ENCODE measurements at places on chromosomes 16 and 17.

DNA sequence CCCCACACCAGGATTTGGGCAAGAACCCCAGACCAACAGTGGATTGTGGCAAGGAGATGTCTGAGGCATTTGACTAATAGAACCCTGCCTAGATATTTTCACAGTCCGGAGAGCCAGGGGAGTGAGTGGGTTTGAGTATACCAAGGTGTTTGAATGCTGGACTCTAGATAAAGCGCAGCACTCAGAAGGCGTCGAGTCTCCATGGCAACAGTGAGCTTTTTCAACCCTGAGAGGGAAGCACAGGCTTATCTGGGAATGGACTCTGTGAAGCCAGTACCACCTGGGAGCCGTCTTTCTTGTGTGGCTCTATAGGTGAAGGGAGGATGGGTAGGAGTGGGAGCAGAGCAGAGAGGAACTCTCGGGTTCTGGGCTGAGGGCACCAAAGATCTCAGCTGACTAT, 147.0 kb downstream of the SHISA6 start:
- DNase-seq: no peak

DNA sequence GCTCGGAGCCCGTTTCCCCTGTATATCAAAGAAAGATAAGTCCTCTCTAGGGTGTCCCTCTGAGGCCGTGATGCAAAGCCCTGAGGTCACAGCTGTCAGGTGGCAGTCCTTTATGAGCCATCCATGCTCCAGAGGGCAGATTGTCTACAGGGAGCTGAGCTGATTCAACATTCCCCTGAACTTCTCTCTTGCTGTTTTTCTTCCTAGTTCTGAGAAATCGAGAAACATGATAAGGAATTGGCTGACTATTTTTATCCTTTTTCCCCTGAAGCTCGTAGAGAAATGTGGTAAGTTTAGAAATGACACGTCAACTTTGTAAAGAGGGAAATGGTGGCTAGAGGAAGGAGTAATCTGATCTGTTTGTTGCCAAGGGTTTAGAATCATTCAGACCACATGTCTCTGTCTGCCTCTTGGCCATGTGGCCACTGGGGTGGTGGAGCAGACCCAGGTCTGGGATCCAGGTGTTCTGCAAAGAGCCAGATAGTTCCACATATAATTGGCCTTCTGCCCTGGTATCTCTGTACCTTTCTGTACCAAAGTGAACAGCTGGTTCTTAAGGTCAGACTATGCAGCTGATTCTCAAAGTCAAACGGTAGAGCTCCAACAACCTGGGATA, 3.5 kb downstream of the CTNS start:
- DNase-seq: no peak

DNA sequence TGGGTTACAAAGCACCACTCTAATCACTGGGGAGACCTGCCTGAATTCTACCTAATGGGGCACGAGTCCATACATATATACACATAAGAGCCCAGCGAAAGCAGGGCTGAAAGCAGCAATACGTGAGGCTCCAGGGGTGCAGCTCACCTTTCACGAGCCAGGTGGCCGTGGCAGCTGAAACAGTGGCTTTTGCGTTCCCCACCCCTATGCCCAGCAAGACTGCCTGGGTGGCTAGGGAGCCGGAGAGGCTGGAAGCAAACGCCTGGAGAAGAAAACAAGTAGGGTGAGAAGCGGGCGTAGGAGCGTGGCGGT, 618 bp downstream of the RUSF1 start:
- DNase-seq: no peak

DNA sequence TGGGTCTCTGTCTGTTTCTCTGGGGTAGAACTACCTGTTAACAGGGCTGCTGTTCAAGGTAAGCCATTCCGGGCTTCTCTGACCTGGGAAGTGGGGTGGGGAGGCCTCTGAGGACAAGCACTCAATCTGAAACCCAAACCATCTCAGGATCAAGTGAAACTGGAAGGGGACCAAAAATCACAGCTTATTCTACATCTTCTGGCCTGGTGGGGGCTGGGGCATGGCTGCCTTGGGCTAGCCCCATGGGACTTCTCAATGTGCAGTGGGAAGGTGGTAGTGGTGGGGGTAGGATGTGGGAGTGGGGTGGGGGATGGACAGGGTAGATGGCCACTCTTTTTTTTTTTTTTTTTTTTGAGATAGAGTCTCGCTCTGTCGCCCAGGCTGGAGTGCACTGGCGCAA, 5.5 kb downstream of the FLOT2 start:
- no peak for DNase-seq

- no peak for DNase-seq
Measured at GRCh38 chr17:80712606-80713005, 168.0 kb downstream of the RPTOR start.

DNA sequence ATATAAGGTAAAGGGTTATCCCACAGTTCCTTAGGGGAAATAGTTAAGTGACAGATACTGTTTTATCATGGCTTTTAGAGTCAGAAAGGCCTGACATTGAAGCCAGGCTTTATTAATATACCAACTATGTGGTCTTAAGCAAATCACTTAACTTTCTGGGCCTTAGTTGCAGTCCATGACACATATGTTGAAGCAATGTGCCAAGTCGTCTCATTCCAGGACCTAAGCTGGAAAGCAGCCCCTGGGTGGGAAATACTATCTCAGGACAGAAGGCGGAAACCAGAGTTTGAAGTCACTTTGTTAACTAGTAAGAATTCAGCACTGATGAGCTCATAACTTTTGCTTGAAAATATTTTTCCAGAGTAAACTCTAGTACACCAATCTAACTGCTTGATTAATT, 80.0 kb downstream of the USP32 start:
- DNase-seq: no peak

DNA sequence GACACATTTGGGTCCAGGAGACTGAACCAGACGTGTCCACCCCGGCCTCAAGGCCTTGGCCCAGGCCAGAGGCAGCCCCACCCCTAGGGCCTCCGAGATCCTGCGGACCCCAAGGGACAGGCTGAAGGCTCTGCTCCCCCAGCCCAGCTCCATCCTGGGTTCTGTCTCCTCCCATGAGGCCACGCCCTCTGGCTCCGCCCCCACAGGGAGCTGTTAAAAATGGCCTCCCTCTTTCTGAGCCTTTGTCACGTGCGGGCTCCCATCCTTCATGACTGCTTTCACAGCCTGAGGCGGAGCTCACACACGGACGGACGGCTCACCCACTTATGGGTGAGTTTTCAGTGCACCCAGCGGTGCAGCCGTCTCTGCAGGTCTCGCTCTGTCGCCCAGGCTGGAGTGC, 6.5 kb upstream of the CACNA1H start:
- no peak for DNase-seq

DNA sequence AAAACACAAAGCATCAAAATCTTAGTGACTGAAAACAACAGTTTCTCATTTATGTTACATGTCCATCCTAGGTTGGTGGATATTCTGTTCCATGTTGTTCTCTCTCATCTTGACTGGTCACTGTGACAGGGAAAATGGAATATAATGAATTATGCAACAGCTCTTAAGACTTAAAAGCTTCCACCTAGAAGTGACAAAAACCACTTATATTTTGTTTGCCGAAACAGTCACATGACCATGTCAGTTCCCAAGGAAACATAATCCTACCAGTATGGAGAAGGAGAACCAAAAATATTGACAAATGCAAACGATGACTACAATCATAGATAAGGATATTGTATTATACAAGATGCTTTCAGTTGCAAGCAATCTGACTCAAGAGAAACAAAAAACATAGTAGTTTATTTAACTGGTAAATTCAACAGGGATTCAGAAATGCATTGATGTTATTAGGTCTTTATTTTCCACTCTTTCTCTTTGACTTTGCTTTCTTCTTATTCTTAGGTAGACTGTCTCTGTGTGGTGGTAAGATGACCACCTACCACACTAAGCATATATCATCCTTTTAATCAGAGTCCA, 103.8 kb downstream of the SSH2 start:
- DNase-seq: no peak

GRCh38 chr17:27199948-27200347, 94.0 kb upstream of the WSB1 start:
- peak; percentile 16 for DNase-seq

DNA sequence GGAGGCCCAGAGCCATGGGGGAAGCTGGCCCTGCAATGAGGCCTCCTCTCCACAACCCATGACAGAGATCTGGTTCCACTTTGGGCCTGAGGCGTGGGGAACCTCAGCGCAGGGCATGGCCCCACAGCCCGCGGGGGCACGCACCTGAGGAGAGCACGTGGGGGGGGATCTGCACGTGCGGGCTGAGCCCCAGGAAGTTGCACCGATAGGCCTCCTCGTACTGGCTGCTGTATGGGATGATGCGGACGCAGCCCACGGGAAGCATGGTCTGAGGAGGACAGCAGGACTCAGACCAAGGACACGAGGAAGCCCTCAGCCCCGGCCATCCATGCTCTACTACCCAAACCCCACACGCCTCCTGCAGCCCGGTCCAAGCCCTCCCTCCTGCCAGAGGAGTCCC, 10.1 kb upstream of the PLD6 start:
- no peak for DNase-seq

- DNase-seq: no peak
Measured at GRCh38 chr16:84407588-84408313, 39.4 kb downstream of the ATP2C2 start.

- no peak for DNase-seq
Measured at GRCh38 chr17:17691468-17692263, 10.4 kb downstream of the RAI1 start.

DNA sequence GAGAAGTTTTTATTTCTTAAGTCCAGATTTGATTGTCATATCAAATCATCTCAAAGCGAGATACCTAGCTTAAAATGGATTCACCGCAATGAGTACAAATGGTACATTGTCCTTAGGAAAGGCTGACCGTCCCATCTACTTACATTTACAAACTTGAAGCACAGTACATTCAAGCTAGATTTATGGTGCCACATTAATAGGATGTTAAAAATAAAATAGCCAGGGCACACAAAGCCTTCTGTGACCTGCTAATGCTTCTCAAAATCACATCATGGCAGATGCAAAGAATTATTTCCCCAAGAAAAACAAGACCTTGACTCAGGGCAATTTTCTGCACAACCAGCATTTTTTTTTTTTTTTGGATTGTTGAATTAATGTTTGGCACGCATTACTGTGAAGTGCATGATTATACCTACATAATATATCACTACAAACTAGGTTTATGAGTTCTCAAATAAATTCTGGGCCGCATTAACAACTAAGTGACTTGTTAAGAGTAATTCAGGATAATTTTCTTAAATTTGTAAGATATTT, 25.3 kb downstream of the CACNG1 start:
- DNase-seq: no peak

DNA sequence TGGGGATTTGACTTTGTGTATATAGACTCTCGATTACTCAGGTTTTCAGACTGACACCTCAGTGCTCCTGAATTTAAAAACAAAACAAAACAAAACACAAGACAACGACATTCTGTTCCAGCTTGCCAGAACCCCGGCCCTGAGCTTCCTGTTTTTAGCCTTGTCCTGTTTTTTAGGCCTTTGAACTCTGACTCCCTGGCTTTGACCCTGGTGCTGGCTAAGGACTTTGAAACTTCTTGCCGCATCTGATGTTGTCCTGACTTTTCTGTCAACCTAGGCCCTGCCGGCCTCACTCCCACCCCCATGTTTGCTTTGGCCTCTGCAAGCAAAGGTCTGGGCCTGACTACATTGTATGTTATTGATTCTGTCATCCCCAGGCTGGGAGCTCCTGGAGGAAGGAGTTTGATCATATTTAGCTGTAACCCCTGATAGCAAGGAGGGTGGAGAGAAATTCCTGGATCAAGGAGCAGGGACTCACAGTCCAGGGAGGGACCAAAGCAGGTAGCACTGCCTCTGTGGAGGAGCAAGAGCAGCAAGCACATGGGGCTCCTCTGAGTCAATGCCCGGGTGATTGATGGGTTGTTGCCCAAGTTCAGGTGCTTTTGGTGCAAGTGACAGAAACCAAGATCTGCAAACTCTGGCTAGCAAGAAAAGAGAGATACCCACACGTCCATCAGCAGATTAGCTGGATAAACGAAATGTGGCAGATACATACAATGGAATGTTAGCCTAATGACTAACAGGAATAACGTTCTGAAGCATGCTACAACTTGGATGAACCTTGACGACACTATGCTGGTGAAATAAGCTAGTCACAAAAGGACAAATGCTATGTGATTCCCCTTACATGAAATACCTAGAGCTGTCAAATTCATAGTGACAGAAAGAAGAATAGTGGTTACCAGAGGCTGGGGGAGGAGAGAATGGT, 7.7 kb downstream of the CCL16 start:
- no peak for DNase-seq

DNA sequence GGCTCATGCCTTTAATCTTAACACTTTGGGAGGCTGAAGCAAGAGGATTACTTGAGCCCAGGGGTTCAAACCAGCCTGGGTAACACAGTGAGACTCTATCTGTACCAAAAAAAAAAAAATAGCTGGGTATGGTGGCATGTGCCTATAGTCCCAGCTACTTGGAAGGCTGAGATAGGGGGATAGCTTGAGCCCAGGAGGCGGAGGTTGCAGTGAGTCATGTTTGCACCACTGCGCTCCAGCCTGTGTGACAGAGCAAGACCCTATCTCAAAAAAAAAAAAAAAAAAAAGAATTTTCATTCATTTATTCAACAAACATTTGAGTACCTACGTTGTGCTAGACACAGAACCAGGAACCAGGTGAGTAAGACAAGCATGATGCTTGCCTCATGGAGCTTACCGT, 73.6 kb upstream of the MRTFB start:
- no peak for DNase-seq

DNA sequence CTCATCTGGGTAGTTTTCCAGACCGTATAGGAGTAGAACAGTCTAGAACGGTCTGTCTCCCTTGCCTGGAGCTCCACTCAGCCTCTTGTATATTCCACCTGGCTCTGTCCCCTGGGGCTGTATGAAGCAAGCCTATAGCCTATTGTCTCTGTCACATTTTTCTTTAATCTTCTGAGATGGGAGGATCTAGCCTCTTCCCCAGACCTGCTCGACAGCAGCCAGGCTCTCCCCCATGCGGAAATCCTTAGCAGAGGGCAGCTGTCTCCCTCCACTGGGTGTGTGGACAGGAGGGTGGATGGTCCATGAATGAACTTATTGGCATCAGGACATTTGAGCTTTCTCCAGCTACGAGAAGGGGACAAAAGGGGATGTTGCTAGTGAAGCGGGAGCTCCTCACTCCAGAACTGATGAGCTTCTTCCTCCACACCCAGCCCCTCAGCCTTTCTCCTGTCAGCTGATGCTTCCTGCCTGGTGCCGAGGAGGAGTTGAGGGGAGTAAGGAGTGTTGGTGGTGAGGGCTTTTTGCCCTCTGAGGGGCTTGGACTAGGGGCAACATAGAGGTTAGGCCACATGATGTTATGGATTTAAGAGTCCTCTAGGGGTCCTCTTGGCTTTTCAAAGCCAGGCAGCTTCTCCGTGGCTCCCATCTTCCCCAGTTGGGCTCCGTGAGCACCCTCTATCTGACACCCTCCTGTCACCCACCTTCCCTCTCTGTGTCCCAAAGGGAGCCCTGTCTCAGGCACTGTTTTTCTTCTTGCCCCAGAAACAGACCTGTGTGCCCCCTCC, 28.0 kb downstream of the ARHGAP23 start:
- no peak for DNase-seq

GRCh38 chr16:309476-309875, 26.5 kb downstream of the PDIA2 start:
- DNase-seq: peak; percentile 11

All from CD4-positive, alpha-beta T cell (primary cell).